ENCODE measurements at places on chromosomes 16 and 17. TPM values are rescaled to one million over a fixed set of nuclear protein-coding genes. Genes with fewer than 3 reads are reported as not detected.

DNA sequence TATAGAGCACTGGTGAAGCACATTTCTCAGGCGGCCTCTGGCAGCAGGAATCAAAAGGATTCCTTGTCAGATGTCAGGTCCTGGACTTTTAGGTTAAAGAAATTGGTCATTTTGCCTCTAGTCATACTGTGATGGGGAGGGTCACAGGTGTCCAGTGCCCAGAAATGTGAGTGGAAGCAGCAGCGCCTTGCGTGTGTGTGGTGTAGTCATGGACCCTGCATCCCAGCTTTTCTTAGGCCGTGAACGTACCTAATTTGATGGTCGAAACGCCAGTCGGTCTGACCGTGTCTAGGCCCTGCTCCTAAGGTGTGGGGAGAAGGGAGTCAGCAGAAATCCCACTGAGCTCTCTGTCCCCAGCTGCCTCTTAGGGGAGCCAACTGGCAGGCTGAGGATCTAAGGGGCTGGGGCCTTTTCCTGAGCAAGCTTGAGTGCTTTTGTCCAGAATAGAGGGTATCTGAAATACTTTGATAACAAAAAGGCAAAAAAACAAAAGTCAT is 32.0 kb downstream of the POLR3E start:
- H3K4me3 ChIP-seq, result no peak overlapping the region
- H3K27me3 ChIP-seq, result no peaks in the 10 kb centered on the region

- H3K27ac ChIP-seq, result no peak overlapping the region
- no peak overlapping the region for H3K4me3 ChIP-seq
- no peak for DNase-seq
- no peaks in the 10 kb centered on the region for H3K36me3 ChIP-seq
Observed at GRCh38 chr16:23377071-23377931, 75.2 kb downstream of the SCNN1B start.

- DNase-seq, result no peak
- no peak overlapping the region for H3K27ac ChIP-seq
- no peaks in the 10 kb centered on the region for H3K27me3 ChIP-seq
- H3K4me1 ChIP-seq, result no peaks in the 10 kb centered on the region
- H3K4me3 ChIP-seq, result no peak overlapping the region
Observed at GRCh38 chr17:40931311-40931710, 6.1 kb downstream of the KRT23 start.

DNA sequence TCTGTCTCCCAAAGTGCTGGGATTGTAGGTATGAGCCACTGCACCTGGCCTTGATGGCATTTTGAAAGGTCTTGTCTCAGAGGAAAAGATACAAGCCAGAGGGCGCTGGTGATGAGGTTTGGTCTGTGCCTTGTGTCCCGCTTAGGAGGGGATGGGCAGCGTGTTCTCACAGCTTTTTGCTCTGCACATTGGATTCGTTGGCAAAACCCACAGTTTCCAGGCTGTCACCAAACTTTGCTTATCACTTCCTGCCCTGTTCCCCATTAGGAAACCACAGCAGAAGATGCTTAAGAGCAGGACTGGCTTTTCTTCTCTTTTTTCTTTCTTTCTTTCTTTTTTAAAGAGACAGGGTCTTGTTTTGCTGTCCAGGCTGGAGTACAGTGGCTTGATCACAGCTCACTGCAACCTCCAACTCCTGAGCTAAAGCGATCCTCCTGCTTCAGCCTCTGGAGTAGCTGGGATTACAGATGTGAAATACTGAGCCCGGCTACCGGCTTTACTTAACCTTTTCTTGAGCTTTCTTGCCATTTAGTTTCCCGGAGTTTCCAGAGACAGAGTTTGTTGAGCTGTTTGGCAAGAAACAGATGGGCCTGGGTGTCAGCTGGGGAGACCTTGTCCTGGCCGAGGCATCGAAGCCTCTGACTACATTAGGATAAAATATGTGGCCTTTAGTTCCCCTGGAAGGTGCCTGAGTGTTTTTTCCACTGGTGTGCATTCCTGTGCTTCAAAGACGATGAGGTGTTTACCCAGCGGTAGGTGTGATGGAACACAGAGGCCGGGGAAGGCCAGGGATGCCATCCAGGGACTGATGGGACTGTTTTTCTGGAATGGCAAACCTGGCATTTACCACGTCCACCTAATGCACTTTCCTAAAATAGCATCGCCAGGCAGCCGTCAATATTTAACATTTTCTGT is 112.9 kb downstream of the ABCC1 start:
- no peaks in the 10 kb centered on the region for H3K36me3 ChIP-seq
- H3K27ac ChIP-seq, result peak overlapping the region; percentile 22
- H3K4me3 ChIP-seq, result no peak overlapping the region
- no peaks in the 10 kb centered on the region for H3K27me3 ChIP-seq
- H3K4me1 ChIP-seq, result peaks cover 11% of the 10 kb centered on the region
- no peak for DNase-seq

DNA sequence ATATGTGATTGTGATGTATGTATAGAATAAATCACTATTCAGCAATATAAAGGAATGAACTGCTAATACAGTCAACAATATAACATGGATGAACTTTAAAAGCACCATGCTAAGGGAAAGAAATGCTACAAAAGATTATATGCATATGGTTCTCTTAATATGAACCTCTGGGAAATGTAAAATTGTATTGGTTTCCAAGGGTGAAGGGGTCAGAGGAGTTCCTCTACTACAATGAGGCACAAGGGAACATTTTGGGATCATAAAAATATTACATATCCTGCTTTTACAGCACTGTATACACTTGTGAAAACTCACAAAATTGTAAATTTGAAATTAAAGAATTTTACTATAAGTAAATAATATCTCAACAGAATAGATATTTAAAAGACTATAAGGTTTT is 111.4 kb downstream of the CA10 start:
- no peak overlapping the region for H3K27ac ChIP-seq
- H3K4me1 ChIP-seq, result no peaks in the 10 kb centered on the region
- H3K27me3 ChIP-seq, result no peaks in the 10 kb centered on the region
- DNase-seq, result no peak
- no peaks in the 10 kb centered on the region for H3K36me3 ChIP-seq

The SERPINF2 gene
- 8.8 TPM for polyA plus RNA-seq

DNA sequence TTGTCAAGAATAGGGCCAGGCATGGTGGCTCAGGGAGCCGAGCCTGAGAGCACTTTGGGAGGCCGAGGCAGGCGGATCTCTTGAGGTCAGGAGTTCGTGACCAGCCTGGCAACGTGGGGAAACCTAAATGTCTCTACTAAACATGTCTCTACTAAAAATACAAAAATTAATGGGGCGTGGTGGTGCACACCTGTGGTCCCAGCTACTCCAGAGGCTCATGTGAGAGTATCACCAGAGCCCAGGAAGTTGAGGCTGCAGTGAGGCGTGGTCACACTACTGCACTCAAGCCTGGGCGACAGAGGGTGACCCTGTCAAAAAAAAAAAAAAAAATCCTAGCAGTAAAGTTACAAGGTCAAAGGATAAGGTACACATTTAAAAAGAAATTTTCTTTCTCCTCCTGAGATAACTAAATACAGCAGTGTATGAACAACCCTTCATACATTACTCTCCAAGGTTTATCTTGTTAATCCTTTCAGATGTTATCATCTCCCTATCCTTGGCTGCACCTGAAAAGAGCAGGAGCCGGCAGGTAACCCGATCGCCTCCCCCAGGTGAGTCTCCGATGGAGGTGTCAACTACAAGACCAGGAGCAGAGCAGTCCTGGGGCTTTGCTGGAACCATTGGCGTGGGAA is 122.3 kb downstream of the GOSR1 start:
- no peaks in the 10 kb centered on the region for H3K36me3 ChIP-seq
- H3K4me3 ChIP-seq, result peak overlapping the region; percentile 74
- H3K4me1 ChIP-seq, result peaks cover 6% of the 10 kb centered on the region
- H3K27me3 ChIP-seq, result no peaks in the 10 kb centered on the region

DNA sequence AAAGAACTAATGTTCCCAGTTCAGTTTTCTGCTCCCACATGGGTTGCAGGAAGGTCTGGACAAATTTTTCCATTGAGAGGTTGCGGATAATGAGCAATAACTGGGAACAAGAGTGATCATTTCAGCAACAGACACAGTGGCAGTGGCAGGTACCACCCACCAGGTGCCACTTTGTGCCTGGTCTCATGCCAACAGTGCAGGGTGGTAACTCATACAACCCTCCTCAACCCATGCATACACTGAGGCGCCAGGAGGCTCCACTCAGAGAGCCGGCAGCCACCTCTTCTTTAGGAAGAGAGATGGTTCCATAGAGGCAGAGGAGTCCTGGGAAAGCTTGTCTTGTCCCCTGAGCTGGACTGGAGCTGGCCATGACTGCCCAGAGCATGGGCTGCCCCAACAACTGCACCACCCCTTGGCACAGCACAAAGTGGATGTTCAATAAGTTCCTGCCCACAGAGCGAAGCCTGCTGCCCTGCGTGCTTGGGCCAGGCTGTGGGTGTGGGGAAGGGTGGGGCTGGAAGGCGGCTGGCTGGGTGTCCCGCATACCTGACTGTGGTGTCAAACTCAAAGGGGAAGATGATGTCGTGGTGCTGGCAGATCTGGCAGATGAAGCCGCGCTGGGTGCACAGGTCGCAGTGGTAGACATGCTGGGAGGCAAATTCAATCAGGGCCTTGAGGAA is 6.4 kb upstream of the ARHGAP27 start:
- no peak overlapping the region for H3K4me3 ChIP-seq
- no peak overlapping the region for H3K27ac ChIP-seq
- no peaks in the 10 kb centered on the region for H3K27me3 ChIP-seq
- DNase-seq, result no peak
- no peaks in the 10 kb centered on the region for H3K36me3 ChIP-seq
- no peaks in the 10 kb centered on the region for H3K4me1 ChIP-seq

DNA sequence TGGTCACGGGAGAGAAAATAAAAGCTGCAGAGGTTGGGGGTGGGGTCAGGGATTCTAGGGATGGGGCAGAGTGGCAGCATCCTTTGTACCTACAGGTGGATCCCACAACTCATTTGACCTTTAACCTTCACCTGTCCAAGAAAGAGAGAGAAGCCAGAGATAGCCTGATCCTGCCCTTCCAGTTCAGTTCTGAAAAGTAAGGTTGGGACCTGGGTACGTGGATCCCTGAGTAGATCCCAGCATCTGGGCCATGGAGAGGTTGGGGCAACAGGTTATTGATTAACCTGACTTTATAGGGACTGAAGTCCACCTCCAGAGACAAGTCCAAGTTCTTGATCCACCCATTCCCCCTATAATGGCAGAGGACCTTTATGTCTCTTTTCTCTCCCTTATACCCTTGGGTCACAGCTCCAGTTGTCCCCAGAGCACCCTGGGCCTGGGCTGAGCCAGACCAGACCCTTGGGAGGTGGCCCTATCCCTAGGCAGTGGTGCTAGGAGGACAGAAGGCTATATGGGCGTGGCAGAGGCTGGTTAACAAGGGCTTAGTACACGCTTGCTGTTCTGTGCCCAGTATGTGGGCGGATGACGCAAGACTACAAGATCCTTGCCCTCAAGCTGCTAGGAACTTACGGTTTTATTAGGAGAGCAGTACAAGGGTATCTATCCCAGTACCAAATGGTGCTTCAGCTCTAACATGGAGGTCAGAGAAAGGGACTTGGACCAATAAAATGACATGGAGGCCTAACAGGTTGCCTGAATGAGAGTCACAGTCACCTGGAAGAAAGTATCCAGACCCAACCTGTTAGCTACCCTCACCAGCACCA is 3.3 kb downstream of the CLDN7 start:
- peak overlapping the region; percentile 81 for H3K4me3 ChIP-seq
- peaks cover 6% of the 10 kb centered on the region for H3K4me1 ChIP-seq
- H3K27ac ChIP-seq, result no peak overlapping the region
- no peak for DNase-seq
- no peaks in the 10 kb centered on the region for H3K27me3 ChIP-seq
- H3K36me3 ChIP-seq, result peaks cover 4% of the 10 kb centered on the region

DNA sequence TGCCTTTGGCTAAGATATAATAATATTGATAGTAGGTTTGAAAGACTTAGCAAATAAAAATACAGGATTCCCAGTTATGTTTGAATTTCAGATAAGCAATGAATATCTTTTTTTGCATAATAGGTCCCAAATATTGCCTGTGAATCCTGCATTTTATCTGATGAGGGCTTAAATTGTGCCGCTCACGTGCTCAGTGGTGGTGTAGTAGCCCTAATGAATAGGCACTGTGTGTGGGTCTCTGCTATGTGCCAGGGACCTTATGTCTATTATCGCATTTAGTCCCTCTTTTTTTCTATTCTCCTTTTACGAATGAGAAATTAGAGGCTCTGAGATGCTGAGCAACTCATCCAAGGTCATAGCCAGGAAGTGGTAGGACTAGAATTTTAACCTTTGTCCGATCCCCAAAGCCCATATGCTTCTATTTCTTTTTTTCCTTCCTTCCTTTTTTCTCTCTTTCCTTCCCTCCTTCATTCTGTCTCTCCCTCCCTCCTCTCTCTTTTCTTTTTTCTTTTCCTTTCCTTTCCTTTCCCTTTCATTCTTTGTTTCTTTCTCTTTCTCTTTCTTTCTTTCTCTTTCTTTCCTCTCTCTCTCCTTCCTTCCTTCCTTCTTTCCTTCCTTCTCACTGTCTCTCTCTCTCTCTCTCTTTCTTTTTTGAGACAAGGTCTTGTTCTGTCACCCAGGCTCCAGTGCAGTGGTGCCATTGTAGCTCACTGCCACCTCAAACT is 47.2 kb downstream of the RGS9 start:
- H3K36me3 ChIP-seq, result no peaks in the 10 kb centered on the region
- H3K27ac ChIP-seq, result no peak overlapping the region
- H3K27me3 ChIP-seq, result no peaks in the 10 kb centered on the region

DNA sequence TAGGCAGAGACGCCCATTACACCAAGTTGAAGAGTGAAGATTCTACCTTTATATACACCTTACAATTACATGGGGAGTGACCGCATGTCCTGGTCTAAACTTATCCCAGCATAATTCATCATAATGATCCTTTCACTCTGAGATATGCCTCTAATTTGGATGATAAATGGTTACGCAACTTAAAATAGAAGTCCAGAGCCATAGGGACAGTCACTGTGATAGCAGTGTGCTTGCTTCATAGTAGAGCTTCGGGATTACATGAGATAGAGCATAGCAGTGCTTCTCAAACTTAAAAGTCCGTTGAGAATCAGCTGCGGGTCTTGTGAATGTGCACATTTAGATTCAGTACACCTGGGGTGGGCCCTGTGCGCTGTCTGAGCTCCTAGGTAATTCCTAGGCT is 16.9 kb downstream of the USP10 start:
- no peak overlapping the region for H3K4me3 ChIP-seq
- DNase-seq, result no peak
- no peaks in the 10 kb centered on the region for H3K27me3 ChIP-seq

- H3K4me1 ChIP-seq, result peaks cover 16% of the 10 kb centered on the region
- no peaks in the 10 kb centered on the region for H3K36me3 ChIP-seq
- peak; percentile 90 for DNase-seq
- peak overlapping the region; percentile 57 for H3K4me3 ChIP-seq
- H3K27ac ChIP-seq, result peak overlapping the region; percentile 95
Observed at GRCh38 chr17:63446753-63447470, 806 bp upstream of the CYB561 start.

DNA sequence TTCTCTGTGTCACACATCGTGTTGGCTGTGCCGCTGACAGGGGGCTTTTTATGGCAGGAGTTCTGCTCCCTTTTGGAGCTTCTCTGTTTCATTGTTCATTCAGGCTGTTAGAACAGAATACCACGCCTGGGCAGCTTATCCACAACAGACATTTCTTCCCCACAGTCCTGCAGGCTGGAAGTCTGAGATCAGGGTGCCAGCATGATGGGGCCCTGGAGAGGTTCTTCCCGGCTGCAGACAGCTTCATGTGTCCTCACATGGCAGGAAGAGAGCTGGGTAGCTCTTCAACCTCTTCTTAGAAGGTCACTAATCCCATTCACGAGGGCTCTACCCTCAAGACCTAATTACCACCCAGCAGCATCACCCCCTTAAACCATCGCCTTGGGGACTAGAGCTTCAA is 65.1 kb downstream of the DHRS7C start:
- no peaks in the 10 kb centered on the region for H3K27me3 ChIP-seq
- no peaks in the 10 kb centered on the region for H3K36me3 ChIP-seq
- no peak for DNase-seq
- no peaks in the 10 kb centered on the region for H3K4me1 ChIP-seq
- no peak overlapping the region for H3K4me3 ChIP-seq
- H3K27ac ChIP-seq, result no peak overlapping the region

Data from pancreas (tissue), 10 donors.